GM20000 (cell line): ENCODE measurements at places on chromosomes 7 and 10.

- peak; percentile 36 for DNase-seq
These were observed 1.9 kb downstream of the SLC18A3 start for GRCh38 chr10:49611816-49612512.

- no peak for DNase-seq
These were observed 87.1 kb upstream of the CDC14C start for GRCh38 chr7:48837266-48837665.

- no peak for DNase-seq
These were observed 50.3 kb downstream of the CSTF2T start for GRCh38 chr10:51649064-51649463.

DNA sequence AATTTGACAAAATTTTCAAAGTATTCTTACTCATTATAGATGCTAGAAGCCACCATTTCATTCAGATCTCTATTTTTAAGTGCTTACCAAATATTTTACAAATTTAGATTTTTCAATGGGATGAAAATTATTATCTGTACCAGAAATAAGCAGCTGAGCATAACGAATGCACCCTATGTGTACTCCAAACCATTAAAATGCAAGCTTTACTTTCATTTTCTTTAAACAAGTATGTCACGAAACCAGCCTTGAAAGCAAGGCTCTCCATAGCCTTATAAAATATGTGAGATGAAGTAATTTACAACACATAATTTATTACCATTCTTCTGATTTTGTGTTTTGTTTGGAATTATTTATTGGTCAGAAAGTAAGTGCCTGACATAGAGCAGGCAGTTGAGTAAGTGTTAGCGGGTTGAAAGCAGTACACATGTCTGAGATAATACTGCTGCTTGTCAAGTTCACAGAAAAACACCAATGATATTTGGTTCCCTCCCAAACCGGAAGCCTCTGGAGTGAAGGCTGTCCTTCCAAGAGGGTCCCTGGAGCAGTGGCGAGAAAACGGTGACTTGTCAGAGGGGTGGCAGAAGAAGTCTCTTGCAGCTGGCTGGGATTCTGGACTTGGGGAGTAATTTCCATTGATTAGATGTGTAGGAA lies 322.7 kb upstream of the PFKP start:
- no peak for DNase-seq

DNA sequence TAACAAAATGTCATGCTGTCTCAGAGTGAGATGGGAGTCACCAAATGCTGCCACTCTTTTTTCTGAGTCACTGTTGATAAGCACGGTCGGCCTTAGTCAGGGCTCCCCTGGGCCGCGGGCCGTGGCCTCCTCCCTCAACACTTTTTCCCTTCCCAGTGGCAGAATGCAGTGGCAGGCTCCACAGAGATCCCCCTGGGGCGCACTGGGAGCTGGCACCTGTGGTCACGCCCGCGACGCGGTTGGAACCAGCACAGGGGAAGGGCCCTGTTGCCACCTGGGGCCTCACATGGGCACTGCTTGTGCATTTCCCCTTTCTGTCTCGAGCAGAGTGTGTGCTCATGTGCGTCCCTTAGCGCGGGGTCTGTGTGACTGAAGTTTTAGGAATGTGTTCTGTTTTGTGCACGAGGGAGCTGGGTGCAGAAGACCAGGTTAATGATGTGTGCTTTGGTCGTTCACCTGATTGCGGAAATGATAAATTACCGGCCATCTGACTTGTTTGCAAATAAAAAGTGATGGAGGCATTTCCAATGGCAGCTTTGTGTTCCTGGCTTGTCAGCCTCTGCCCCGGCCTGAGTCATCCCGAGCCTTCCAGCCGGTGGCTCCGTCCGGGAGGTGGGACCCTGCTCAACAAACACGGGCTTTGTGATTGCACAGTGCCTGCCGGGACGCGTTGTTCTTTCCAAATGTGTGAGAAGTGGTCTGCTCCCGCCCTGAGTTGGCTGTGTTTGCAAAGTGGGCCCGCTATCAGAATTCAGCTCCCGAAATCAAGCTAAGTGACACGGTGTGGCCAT lies 100.7 kb downstream of the NKX6-2 start:
- DNase-seq: no peak

- peak; percentile 65 for DNase-seq
These were observed 163.0 kb upstream of the KLF14 start for GRCh38 chr7:130896898-130897514.

DNA sequence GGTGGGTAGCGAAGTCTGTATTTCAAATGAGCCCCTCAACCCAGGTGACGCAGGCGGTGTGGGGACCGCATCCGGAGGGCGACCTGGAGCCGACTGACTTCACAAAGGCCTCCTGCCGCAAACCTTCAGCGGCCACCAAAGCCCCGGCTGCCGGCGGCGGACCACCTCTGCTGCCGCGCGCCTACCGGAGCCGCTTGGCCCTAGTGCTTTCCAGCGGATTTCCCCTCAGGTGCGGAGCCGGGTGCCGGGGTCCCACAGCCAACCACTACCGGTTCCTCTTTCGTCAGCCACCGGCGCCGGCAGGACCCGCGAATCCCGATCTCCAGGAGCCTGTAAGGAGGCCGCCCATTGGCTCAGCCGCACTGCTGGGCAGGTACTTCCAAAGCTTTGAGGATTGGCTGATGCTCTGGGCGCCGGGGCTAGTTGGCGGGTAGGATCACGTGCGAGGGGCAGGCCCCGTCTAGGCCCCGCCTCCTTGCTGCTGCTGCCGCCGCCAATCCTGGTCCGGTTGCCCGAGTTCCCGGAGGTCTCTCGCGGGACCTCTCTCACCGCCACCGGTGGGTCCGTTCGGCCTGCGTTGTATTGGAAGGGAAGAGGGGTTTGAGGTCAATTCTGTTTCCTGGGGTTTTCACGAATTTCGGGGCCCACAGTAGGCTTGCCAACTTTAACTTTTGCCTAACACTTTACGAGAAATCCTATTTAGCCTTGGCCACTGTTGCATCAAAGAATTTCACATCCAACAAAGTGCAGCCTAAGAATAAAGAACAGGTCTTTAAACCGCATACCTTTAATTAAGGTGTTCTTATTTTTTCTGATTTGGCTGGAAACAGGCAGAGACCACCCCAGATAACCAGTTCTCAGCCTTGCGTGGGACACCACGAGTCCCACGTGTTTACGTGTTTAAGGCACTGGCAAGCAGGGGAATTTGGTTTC lies at the start of gene GSTO2:
TSS of gene GSTO2 (plus strand) at position 472 of the 933 bp plus-strand sequence. CDS start 5,732 bp downstream, outside the sequence.
- DNase-seq: peak; percentile 99

- no peak for DNase-seq
These were observed 74.7 kb upstream of the ITGB1 start for GRCh38 chr10:33032654-33033151.

GRCh38 chr10:58555170-58555929 lies 42.7 kb downstream of the BICC1 start:
- DNase-seq: no peak

DNA sequence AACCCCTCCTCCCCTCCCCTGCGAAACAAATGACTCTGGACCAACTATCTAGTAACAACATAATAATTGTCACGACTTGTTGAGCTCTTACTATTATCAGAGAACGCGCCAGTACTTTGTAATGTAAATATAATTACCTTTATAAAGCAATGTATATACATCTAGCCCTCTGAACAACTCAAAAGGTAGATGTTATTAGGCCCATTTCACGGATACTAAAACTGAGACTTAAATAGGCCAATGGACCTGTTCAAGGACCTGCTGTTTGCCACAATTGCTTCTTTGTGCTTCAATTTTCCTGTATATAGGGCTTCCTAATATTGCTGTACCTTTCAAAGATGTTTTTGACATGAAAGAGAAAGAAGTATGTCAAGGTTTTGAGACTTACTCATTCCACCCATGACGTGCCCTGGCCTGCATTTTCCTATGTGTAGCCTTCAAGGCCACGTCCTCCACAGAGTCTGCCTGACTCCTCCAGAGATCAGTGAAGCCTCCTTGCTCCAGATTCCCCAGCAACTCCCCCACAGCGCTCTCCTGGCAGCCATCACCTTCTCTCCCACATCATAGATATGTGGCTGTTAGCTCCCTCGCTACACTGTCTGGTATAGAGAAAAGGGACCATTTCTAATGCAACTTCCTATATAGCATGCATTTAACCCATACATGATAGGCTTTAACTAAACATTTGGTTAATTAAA lies 156.6 kb downstream of the SKIDA1 start:
- no peak for DNase-seq

GRCh38 chr7:90892213-90892612 lies 296.1 kb downstream of the CDK14 start:
- DNase-seq: peak; percentile 47

DNA sequence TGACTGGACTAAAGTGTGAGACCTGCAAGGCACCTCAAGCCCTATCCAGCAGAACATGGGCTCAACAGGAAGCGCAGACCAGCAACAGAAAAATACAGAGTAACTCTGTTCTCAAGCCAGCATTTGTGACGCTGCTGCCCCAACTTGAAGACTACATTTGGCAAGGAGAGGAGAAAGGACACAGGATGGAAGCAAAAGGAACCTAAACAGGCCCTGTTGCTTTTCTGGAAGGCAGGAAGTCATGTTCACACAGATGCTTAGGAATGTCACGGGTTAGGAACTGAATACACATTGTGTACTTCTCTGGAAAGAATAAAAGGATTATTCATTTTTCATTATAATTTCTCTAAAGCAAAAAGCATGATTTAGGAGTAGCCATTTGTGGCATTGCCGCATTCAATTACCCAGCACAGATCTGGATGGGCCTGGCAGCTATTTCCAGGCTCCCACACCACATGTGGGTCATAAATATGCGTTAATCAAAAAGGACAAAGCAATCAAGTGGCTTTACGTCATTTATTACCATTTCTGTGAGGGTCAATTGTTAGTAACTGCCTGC lies 19.8 kb upstream of the TOMM7 start:
- DNase-seq: no peak

DNA sequence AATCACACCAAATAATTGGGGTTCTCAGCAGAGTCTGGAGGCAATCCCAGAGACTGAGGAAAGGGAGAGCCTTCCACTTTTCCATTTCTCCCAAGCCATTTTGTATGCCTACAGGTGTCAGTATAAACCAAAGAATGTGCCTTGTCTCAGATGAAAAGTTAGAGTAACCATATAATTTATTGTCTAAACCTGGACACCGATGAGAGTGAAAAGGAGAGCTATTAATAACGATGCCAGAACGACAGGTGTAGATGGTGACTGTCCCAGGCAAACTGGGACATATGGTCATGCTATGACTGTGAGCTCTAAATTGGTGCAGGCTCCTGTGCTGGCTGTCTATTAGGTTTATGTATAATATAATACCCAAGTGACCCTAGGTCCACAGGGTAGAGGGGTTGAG lies 219.6 kb downstream of the ARHGAP12 start:
- no peak for DNase-seq

DNA sequence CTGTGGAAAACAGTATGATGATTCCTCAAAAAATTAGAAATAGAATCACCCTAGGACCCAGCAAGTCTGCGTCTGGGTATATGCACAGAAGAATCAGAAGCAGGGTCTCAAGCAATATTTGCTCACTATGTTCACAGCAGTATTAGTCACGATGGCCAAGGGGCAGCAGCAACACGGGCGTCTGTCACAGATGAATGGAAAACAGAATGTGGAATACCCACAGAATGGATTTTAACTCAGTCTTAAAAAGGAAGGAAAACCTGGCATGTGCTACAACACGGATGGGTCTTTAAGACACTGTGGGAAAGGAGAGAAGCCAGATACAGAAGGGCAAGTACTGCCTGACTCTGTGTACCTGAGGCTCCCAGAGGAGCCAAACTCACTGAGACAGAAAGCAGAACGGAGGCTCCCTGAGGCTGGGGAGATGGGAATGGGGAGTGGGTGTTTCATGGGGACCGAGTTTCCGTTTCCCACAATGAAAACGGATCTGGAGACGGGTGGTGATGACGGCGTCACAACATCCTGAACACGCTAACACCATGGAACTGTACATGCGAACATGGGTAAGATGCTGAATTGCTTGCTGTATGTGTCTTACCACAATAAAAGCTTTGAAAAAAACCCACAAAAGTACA lies 36.7 kb upstream of the INPP5A start:
- DNase-seq: no peak

GRCh38 chr10:105594296-105594695 lies 953.2 kb downstream of the SORCS3 start:
- no peak for DNase-seq

- no peak for DNase-seq
These were observed 8.8 kb downstream of the MICALL2 start for GRCh38 chr7:1450431-1450830.

DNA sequence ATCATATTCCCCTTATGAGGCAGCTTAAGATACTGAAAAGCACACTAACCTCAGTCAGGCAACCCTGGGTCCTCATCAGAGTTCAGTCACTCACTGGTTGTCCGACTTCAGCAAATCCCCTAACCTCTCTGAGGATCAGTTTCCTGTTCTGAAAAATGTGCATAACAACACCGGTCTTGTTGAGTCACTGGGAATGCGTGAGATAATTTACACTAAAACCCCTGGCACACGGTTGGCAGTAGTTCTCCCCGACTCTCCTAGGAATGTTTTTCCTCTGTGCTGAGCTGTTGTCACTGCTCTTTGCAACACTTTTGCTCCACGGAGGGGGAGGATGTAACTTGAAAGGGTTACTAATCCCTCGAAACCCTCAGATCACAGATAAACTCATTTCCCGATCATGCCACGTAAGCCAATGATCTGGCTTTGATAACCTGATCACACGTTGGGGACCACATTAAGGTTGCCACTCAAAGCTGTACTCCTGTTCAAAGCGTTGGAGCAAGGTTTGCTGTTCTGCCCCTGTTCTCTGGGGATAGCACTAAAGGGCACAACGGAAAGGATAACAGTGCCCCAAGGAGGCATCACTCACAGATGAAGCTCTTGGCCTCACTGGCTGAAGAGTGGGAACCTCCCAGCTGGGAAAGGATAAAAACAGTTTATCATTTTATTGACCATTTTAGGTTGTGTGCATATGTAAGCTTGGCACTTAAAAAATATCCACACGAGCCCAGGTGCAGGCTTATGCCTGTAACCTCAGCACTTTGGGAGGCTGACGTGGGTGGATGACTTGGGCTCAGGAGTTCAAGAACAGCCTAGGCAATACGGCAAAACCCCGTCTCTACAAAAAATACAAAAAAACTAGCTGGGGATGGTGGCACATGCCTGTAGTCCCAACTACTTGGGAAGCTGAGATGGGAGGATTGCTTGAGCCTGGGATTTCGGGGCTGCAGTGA lies 5.0 kb upstream of the RBM17 start:
- DNase-seq: no peak

GRCh38 chr7:73304071-73304470 lies 4.6 kb downstream of the NSUN5 start:
- DNase-seq: no peak

- DNase-seq: peak; percentile 66
These were observed 518 bp downstream of the WAPL start for GRCh38 chr10:86520871-86521677.

GRCh38 chr7:55568613-55569268 lies 3.6 kb downstream of the VOPP1 start:
- DNase-seq: no peak

GRCh38 chr7:105006367-105007136 lies 7.5 kb upstream of the KMT2E start:
- DNase-seq: no peak

- peak; percentile 95 for DNase-seq
These were observed at the start of gene NRF1 for GRCh38 chr7:129611246-129612111. Gene NRF1, plus strand, starts transcription at chr7:129611720. Its CDS starts 45,632 bp downstream, at chr7:129657352.

- no peak for DNase-seq
These were observed 79.8 kb upstream of the CCDC71L start for GRCh38 chr7:106740806-106741205.

- DNase-seq: no peak
These were observed 478.1 kb downstream of the AUTS2 start for GRCh38 chr7:70076325-70076724.

- DNase-seq: no peak
These were observed 1.3 kb upstream of the UNC5B start for GRCh38 chr10:71211053-71211452.
